ENCODE measurements at places on chromosomes 3 and 15. TPM values are rescaled to one million over a fixed set of nuclear protein-coding genes. Genes with fewer than 3 reads are reported as not detected.

- no peak for DNase-seq
Observed at GRCh38 chr3:43379343-43379742, 93.0 kb downstream of the SNRK start.

- DNase-seq = no peak
Observed at GRCh38 chr3:34140616-34141015, 342.2 kb downstream of the PDCD6IP start.

- no peak for DNase-seq
Observed at GRCh38 chr3:12924437-12924836, 83.1 kb upstream of the RPL32 start.

GRCh38 chr3:46578973-46579755, 13.1 kb upstream of the LRRC2 start:
- no peak for DNase-seq

- no peak for DNase-seq
Observed at GRCh38 chr3:42139621-42140453, 48.7 kb downstream of the TRAK1 start.

The CAPN3 gene
- total RNA-seq = 0.37 TPM
